T-helper 22 cell (primary cell): ENCODE measurements at places on chromosomes 7 and 10.

DNA sequence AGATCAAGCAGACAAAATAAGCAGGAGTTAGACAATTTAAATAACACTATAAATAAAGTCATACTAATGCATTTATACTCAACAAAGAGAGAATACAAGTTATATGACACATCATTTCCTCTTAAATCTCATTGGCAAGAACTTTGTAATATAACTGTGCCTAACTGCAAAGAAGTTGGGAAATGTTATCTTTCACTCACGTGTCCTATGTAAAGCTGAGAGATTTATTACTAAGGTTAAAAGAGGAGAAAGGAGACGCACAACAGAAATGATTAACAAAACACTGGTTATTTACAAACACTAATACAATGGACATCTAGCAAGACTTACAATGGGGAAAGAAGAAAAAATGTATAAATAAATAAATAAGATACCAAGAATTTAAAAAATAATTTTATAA lies 12.7 kb upstream of the TMEM273 start:
- no peak for DNase-seq

DNA sequence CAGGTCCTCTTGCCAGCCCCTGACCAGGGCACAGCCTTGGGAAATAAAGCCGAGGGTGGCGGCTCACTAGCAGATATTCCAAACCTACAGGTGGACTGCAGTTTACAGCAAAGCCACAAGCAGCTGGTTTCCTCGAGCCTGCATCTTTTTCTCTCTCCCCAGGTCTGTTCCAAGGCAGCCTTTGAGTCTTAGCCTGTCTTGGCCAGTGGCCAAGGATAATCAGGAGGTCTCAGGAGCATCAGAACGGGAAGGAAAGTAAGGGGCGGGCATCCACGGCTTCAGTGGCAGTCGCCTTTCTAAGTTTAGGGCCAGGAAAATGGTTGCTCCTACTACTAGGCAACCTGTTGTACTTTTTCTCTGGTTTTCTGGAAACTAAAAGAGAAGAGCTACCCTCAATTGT lies 219.7 kb upstream of the ZMIZ1 start:
- no peak for DNase-seq

DNA sequence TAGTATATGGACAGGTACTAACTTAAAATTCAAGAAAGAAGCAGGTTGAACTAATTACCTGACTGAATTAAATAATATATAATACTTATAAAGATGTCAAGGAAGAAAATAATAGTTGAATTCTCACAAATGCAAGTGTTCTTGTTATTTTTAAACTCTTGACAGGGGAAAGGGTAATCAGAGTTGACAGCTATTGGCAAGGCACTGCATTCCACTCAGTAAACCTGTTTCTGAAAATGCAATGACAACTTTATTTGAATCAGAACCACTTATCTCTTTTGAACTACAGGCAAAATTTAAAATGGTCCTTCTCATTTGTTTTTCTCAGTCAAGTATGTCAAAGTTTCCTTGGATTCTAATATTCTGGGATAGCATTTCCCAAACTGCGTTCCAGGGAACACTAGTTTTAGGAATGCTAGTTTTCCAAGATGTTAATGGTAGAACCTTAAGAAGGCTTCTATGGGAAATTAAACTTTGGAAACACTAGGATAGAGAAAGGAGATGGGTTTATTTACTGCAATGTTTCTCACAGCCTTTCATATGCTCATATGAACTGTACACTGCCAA lies 103.7 kb upstream of the LRRN3 start:
- DNase-seq, result no peak

DNA sequence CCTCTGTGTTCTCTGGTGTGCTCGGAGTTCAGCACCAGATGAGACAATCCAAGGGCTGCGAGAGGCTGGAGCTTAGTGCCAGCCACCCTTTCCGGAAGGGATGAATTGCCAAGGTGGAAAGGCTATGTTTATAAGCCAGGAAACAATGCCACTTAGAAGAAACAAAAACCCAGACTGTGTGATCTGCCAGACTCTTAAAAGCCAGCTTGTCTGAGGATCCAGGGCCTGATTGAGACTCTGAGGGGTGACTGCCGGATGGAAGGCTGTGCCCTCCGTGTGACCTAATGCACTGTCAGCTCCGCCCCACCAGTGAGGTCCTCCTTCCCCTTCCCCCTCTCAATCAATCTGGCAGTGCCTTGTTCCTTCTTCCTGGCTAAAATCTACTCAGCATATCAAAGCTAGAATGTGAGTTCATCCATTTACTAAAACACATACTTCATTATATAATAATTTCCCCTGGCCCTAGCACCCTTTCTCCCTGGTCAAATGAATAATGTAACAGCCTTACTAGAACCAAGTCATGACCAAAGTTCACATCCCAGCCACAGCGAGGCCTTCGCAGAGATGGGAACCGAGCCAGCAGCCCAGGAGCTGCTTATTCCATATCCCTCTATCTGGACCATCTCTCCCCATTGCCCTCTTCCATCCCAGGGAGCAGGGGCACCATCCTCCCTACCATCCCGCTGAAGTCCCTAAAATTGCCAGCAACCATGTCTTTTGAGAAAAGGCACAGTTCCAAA lies 25.5 kb downstream of the FAM107B start:
- no peak for DNase-seq

- DNase-seq, result no peak
These were observed 389.6 kb downstream of the GALNT17 start for GRCh38 chr7:71521506-71521905.

DNA sequence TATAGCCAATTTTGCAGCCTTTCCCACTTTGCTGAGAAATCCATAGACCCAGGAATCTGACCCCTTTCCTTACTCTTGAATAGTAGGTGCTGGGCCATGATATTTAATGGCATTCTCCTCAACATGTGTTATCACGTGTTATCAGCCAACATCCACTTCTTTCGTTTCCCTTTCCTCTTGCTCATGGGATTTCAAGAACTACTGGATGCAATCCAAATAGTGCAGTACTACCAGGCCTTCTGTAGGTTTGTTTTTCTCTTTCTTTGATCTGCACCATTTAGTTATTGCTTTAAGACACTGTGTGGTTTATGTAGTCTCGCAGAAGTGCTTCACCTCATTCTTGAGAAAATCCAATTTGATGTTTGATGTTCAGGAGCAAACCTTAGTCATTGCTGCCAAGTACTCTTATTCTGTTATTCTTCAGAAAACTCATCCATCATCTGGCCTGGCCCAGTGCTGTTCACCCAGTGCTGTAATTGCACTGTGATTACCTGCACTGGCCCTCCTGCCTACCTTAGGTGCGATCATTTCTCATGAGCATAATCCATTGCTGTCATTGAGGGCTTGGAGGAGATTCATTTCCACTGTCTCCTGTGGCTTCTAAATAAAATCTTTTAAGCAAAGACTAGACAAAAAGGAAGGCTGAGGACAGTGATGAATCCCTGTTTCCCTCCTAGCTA lies 315.3 kb downstream of the BMPER start:
- DNase-seq, result no peak

DNA sequence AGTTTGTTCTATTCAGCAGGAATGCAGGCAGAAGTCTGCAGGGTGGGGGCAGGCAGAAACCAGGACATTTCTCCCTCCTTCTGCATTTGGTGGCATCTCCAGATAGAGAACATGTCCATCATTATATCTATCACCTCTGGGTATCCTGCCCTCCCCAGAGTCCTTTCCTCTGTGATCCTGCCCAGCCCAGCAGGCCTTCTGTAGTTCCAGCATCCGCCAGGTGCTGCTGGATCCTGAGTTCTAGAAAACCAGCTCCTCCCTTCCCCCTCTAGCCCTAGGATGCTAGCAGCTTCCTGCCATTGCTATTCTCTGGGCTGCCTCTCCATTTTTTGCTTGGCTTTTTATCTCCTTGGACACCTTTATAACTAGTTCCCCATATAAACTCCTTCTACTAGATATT lies 180.3 kb downstream of the KCNMA1 start:
- DNase-seq, result no peak

DNA sequence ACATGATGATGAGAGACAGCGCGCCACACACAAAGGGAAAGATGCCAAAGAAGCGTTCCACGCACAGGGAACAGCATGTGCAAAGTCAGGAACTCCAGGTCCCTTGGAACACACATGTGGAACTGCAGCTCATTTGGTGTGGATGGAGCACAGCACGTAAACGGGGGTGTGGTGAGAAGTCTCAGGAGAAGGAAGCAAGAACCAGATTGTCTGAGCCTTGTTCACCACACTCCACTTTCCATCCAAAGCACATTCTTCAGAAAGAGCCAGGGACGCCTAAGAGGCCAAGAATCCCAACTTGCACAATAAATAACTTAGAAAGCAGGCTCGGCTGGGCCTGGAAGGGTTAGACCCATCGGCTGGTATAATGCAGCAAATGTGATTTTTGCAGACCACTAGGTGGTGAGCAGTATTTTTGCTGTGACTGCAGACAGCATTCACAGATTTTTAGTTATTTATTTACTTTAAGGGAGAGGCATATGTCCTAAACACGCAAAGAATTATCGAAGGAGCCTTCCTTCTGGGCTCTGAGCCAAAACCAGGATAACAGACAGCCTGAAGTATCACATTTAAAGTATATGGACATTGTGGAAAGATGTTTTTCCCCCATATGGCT lies 27.9 kb upstream of the ASCC1 start:
- no peak for DNase-seq

GRCh38 chr10:47253651-47254375 lies 46.2 kb upstream of the GDF10 start:
- DNase-seq, result no peak

- DNase-seq, result no peak
These were observed 5.0 kb downstream of the TRUB1 start for GRCh38 chr10:114943000-114943399.

DNA sequence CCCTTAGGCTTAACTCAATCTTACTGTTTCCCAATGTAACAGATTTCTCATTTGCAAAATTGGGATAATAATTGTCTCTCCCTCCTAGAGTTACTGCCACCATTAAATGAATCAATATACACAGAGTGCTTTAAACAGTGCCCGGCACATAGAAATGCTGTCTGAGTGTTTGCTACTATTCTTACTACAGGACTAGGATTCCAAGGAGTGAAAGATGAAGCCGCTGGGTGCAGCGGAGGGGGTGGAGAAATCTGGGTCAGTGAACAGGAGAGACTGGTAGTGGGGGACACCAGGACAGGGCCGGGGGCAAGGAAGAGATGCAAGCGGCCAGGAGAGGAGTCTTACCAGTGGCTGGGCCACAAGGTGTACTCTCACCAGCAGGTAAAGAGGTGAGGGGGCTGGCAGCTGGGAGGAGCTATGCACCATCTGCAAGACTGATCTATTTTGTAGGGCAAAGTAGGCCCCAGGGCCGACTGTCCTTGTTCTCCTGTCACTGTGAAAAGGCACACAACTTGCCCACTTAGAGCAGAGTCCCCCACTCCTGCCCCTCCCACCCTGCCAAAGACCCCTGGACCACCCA lies 18.5 kb upstream of the PRRT4 start:
- no peak for DNase-seq

- DNase-seq, result no peak
These were observed 14.2 kb upstream of the ACTA2 start for GRCh38 chr10:88966797-88967196.
